Spleen (tissue), 13 donors: ENCODE measurements at places on chromosomes 13 and 19. TPM values are rescaled to one million over a fixed set of nuclear protein-coding genes. Genes with fewer than 3 reads are reported as not detected.
A peak's percentile ranks its signal among the peaks of the same experiment; 100 is the strongest.

GRCh38 chr19:18995804-18996241 is 37.5 kb downstream of the SUGP2 start:
- DNase-seq: no peak

- peak; percentile 40 for DNase-seq
Measured at GRCh38 chr13:111539252-111539651, 218.8 kb downstream of the TEX29 start.

DNA sequence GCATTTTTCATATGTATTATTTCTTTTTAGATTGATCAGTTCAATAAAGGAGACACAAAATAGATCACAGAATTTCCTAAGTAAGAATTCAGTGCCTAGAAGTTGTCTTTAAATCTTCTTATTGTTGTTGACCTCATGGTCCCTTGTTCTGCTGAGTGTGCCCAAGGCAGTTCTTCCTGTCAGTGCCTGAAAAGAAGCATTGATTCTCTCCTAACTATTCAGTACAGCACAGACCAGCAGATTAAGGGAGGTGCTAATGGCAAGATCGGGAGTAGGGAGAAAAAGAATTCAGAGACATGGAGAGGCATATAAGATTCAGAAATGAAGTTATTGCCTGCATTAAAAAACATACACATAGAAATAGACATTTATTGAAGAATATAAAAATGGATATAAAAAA is 180.5 kb upstream of the PCDH9 start:
- no peak for DNase-seq

Gene PAN3
- total RNA-seq: 74.4 TPM

GRCh38 chr13:30607908-30608307 is 9.8 kb upstream of the USPL1 start:
- DNase-seq: no peak
